Activated CD4-positive, alpha-beta T cell treated with anti-CD3 and anti-CD28 coated beads, Interleukin-2, Interleukin-4, amounts not matched to agents 100 ng/mL and 50 ng/mL, durations not matched to agents 16 hours and 8 hours (primary cell): ENCODE measurements at places on chromosomes 2 and 18.

DNA sequence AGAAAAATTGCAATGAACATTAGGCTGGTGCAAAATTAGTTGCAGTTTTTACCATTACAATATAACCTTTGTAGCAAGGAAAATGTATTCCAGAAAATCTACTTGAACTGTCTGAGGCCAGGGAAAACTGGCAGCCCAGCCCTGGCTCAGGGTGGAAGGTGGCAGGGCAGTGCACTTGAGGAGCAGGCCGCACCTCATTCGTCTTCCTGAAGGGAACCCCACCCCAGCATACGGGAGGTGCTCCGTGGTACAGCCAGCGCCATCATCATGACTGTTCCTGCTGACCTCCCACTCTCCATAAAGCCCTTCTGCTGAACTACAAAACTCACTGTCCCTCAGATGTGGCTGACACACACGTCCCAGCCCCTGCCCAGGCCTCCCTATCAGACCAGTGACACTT is 65.9 kb upstream of the TFCP2L1 start:
- DNase-seq: no peak

DNA sequence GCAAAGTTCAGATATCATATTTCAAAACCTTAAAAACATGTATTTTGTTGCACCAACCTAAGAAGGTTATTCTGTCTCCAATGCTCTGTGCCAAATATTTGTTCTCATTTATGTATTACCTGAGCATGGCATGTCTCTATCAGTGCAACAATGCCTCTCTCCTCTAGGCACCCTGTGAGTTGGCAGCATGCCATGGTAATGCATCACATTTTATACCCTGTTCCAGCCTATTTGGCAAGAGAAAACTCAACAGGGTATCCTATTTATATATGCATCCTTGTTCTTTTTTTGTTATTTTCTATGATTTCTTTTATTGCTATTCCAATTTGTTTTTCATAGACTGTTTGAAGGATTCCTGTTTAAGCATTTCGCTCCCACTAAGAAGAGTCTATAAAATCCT is 126.3 kb upstream of the NRXN1 start:
- no peak for DNase-seq

DNA sequence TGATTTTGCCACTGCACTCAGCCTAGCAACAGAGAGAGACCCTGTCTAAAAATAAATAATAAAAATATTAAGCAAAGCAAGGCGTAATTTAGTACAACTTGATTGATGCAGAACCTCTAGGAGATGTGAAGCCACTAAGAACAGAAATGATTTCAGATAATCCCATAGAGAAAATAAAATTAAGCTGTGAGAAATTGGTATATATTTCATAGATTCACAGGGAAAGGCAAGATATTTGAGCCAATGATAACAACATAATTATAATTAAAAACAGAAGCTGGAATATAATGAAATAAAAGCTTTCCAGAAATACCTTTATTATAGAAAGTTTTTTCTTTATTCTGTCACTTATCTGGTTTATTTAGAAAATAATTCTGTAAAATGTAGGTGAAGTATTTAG is 88.9 kb upstream of the GULP1 start:
- no peak for DNase-seq

DNA sequence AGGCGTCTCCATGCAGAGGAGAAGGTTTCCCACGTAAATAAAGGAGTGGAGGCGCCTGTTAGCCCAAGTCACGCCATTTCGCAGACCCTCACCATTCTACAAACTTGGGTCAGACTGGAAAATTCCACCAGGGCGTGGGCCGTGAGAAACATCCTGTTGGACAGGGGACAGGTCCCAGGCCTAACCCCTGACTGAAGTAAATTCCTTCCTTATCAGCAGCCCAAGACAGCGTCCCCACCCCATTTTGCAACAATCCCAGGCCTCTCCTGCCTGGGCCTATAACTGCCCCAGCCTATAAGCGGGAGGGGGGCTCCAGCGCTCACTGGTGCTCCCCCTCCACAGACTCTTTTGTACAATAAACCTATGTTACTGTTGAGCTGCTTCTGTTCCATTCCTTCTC is 57.3 kb upstream of the CBLN2 start:
- DNase-seq: no peak

- DNase-seq: no peak
Measured at GRCh38 chr2:42961385-42961811, 169.0 kb upstream of the HAAO start.

GRCh38 chr2:3656762-3657721 is 958 bp upstream of the ALLC start:
- DNase-seq: no peak

DNA sequence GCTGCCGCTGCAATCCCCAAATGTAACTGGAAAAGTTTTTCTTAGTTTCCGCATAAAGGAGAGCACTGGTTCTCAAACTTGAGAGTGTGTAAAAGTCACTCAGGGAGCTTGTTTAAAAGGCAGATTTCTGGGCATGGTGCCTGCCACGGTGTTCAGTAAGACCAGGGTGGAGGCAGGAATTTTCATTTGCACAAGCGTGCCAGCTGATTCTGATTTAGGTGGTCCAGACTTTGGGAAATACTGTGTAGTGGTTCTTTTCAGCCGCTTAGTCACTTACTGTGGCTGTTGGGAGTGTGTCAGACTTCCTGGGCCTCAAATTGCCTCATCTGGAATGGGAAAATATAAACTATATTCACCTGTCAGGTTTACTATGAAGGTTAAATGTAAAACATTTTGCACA is 788 bp downstream of the ARMC9 start:
- DNase-seq: no peak

- DNase-seq: no peak
Measured at GRCh38 chr18:51137026-51137729, 60.3 kb downstream of the MEX3C start.

DNA sequence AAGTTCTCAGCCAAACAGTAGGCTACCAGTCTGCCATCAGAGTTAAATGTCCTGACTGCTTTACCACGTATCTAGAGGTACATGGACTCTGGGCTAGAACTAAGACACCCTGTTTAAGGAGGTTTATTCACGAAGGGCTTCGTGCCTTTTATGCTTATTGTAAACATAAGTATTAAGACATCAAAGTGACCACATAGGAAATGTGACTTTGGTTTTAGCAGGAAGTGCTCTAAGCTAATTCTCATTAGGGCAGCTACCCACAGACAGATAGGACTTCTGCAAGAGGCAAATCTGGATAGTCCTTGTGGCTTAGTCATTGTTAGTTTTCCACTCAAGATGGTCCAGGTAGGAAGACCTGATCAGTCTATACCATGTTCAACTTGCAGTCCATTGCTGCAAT is 233.3 kb upstream of the MGAT5 start:
- no peak for DNase-seq

GRCh38 chr2:169709981-169710380 is 15.7 kb downstream of the PHOSPHO2 start:
- DNase-seq: no peak

GRCh38 chr2:165863810-165864261 is 69.8 kb upstream of the GALNT3 start:
- DNase-seq: no peak
